Occipital lobe (tissue), 3 donors: ENCODE measurements at places on chromosomes 7 and 10. TPM values are rescaled to one million over a fixed set of nuclear protein-coding genes. Genes with fewer than 3 reads are reported as not detected.

ITPRID1 gene
- 8.6 TPM for total RNA-seq

DENND2A gene
- 16.4 TPM for total RNA-seq

LIPF gene
- total RNA-seq = not detected

ACSM6 gene
- total RNA-seq = not detected

ZNF853 gene
- 23.6 TPM for total RNA-seq
